ENCODE measurements at places on chromosomes 1 and 21.
A peak's percentile ranks its signal among the peaks of the same experiment; 100 is the strongest.

- DNase-seq: no peak
Measured at GRCh38 chr1:71706029-71706671, 576.2 kb downstream of the NEGR1 start.

- DNase-seq: no peak
Measured at GRCh38 chr1:151273924-151274466, 8.1 kb upstream of the ZNF687 start.

DNA sequence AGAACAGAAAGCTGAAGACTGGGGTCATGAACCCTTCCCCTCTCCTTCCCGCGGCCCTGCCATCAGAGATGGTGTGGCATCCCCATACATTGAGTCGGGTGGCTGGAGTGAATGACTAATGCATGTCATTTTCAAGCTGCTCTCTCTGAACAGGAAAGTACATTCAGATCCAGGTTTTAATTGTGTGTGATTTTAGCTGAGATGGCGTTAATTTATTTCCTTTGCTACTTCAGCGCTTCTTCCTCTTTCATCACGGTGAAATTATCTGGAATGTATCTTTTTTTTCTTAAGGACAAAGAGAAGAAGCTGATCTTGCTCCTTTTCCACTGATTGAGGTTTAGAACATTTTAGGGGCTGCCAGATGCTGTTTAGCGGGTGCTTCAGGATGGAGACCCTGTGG lies 8.6 kb upstream of the LRRN2 start:
- DNase-seq: no peak

DNA sequence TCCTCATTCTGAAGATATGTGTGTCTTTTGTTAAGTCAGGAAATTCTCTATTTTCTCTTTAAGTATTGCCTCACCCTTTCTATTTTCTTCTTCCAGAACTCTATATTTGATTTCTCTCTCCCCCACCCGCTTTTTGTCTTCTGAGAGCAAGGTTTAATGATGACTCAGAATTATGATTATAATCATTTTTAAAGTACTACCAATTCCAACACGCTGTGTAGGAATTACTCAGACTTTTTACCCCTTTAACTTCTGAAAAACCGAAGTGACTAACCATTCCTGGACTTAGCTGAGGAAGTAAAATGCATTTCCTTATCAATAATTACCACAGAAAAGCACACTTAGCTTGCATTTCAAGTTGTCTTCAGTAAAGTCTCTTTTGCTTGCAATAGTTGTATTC lies 20.8 kb upstream of the SCYL3 start:
- DNase-seq: no peak

- no peak for DNase-seq
Measured at GRCh38 chr1:99447721-99448120, 183.4 kb downstream of the PLPPR4 start.

GRCh38 chr1:19450811-19451515 lies 34.4 kb downstream of the CAPZB start:
- peak; percentile 50 for DNase-seq

DNA sequence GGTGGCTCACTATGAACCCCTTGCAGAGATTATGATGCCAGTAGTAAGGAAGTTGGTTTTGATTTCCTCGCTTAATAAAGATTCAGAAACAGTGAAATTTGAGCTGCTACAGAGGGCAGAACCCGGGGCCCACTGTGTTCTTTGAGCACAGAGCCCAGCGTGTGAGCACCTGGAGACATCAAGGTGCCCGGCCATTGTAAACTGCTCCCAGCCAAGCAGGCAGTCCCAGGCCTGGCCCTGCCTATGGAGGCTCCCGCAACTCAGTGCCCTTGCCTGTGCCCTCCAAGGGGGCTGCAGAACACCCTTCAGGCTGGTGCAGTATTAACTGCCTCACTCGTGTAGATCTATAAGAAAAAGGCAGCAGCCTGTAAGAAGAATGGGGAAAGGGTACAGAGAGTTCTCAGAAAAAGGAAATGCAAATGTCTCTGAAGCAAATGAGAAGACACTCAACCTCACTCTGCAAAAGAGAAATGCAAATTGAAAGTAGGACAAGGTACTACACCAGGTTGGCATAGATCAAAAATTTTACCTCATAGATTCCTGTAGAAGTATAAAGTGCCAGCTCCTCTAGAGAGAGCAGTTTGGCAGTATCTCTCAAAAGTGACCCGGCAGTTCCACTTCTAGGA lies 323.7 kb downstream of the HHAT start:
- no peak for DNase-seq

GRCh38 chr21:36103434-36103833 lies 31.4 kb upstream of the CBR3 start:
- DNase-seq: no peak

DNA sequence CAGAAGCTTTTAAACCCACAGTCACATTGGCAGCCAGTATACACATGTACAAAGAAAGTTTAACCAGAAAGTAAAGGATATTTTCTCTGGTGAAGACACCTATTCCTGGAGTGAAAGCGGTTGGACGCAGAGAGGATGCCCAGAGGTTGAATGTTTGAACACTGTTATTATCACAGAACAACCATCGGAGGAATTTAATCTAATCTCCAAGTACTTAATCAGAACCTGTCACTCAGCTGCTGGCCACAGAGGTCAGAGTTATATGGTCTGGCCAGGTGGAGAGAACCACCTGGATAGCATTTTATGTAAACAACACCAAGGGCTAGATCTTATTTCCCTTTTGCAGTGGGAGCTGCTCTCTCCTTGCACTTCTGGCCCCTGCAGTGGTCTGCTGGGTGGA lies 29.4 kb downstream of the SPATA46 start:
- no peak for DNase-seq

DNA sequence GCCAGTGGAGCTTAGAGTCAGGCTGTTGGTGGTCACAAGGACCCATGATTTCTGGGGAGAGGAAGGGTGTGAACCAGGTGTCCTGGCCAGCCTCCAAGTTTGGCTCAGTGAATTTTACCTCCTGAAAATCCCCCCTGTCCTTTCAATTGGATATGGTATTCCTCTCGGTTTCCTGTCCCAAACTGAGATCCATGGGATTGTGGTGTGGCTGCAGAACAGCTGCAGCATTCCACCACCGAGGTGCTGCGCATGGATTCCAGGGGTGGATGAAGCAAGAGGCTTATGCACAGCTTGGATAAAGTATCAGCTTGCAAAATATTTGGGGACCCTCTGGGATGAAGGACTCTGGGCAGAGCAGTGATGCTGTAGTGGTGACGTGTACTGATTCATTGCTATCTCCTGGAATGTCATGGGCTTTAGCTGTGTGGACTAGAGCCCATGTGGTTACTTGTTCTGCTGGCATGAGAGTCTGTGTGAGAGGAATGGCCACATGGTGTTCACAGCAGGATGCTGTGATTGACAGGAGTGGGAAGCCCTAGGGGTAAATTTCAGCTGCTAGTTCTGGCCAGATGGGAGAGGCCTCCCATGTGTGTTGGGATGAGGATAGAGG lies 148.7 kb upstream of the SPAG17 start:
- DNase-seq: no peak

- DNase-seq: peak; percentile 14
Measured at GRCh38 chr1:10108134-10108663, 75.4 kb downstream of the UBE4B start.

GRCh38 chr1:226378071-226378470 lies 29.8 kb downstream of the PARP1 start:
- DNase-seq: no peak

GRCh38 chr1:224621813-224622682 lies 5.9 kb downstream of the CNIH3 start:
- no peak for DNase-seq

DNA sequence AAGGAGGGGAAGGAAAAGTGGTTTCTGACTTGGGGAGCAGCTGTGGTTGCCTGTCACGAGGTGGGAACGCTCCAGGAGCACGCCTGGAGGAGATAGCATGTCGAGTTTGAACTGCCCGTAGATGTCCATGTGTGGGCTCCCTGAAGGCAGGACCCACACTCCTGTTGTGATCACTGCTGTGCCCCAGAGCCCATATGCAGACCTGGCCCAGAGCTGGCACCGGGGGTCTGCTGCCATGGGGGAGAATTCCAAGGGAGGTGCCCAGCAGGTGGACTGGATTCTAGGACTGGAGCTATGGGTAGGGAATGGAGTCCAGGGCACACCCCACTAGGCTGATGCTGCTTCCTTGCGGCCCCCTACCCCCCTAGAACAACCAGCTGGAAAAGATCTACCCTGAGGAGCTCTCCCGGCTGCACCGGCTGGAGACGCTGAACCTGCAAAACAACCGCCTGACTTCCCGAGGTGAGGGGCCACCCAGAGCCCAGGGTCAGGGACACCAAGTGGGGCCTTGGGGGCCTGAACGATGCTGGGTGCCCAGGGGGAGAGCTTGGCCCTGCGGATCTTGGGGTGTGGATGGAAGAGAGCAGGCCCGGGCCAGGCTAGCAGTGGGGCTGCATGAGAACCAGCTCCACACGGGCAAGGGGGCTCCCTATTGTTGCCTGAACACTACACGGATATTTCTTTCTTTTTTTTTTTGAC lies 9.3 kb downstream of the PODN start:
- no peak for DNase-seq

DNA sequence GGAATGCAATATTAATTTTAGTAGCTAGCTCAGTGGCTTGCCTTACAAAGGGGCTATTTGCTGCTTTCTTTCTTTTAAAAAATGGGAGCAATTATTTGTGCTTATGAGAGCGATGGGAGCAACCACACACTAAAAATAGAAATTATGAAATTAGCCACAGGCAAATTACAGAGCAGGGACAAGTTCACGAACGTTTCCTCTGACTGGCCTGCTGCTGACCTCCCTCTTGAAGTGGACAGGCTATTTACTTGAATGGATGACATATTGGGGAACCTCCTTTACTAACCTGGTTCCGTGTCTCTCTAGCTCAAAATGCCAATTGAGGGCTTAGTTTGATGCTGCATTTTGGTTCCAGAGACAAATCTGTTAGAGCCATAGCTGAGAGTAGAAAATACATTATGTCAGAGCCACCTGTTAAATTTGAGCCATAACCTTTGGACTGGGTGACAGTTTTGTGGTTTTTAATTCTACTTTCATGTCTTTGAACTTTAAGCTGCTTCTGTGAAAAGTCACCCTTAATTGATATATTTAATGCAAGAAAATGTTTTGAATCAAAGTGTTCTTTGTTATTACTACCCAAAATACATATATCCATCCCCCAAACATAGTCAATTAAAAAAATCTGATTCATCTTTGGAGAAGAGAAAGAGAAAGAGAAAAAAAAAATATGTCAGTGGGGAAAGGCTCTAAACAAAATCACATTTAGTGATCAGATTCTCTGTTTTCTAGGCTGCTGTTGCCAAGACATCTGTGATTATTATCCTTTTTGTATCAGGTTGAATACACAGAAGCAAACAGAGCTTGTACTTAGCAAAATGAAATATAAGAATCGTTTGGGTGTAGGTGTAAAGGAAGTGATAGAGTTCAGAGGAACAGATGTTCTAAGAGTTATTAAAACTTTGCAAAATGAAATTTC lies 351.9 kb downstream of the ADGRL2 start:
- no peak for DNase-seq

DNA sequence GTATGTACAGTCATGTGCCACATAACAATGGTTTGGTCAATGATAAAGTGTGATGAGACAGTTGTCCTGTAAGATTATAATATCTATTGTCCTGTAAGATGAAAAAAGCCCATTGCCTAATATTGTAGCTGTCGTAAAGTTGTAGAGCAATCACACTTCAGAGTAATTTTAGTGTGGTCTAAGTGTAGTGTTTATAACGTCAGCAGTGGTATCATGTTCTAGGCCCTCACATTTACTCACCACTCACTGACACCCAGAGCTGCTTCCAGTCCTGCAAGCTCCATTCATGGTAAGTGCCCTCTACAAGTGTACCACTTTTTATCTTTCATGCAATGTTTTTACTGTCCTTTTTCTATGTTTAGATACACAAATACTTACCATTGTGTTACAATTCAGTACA lies 259.9 kb upstream of the RAB4A start:
- no peak for DNase-seq

- no peak for DNase-seq
Measured at GRCh38 chr1:53589043-53589887, 130.1 kb downstream of the DMRTB1 start.

GRCh38 chr1:212190169-212190568 lies 95.0 kb upstream of the PPP2R5A start:
- no peak for DNase-seq

DNA sequence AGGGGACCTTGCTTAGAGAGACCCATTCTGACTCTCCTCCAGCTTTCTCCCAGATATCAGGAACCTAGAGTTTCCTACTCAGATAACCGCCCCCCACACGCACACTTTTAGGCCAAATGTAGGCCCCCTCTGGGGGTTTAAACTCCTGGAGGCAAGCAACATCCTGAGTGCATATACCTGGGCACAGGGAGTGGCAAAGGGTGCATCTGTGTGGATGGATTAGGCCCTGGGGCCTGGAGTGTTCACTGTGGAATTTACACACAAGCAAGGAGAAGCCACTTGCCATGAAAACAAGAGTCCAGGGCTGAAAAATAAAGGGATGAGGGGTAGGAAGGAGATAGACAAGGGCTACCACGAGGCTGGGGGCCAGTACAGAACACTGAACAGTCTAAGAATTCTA lies 343.1 kb downstream of the NTNG1 start:
- DNase-seq: no peak

- DNase-seq: no peak
Measured at GRCh38 chr21:34037009-34037795, 36.2 kb upstream of the MRPS6 start.

DNA sequence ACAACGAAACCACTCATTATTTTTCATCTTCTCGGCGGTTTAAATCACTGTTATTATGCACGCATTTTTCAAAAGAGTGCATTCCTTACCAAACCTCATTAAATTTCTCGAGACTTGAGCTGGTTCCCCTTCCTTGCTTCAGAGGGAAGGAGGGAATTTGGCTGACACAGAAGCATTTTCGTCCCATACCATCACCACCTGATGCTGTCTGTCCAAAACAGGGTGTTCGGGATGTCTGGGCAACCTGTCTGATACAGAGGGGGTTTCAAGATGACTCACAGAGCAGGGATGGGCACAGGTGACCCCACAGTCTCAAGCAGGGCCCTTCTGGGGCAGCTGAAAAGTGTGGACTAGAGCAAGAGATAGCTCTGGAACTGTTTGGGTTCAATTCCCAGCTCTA lies 12.3 kb upstream of the RCC2 start:
- DNase-seq: no peak

- no peak for DNase-seq
Measured at GRCh38 chr1:97034651-97035050, 313.1 kb downstream of the PTBP2 start.

DNA sequence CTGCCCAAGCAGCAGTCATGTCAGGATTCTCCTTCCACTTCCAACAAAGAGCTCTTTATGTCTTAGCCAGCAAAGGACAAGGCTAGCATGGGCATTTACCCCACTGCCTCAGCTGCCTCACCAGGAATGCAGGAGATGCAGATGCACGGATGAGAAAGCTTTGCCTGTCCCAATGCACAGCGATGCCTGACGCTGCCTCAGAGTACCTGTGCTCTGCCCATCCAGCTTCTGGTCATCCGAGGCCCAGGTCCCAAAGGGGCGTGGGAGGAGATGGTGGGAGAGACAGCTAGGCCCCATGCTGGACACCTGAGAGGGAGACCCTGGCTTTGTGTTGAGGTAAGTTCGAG lies 59.0 kb downstream of the IRF2BP2 start:
- DNase-seq: peak; percentile 65

GRCh38 chr21:44899768-44900558 lies 20.7 kb downstream of the ITGB2 start:
- no peak for DNase-seq

- DNase-seq: no peak
Measured at GRCh38 chr1:207817778-207818751, 66.2 kb downstream of the CD46 start.

All from Ammon's horn (tissue), 1 donor.